ENCODE measurements at places on chromosomes 4 and X.

DNA sequence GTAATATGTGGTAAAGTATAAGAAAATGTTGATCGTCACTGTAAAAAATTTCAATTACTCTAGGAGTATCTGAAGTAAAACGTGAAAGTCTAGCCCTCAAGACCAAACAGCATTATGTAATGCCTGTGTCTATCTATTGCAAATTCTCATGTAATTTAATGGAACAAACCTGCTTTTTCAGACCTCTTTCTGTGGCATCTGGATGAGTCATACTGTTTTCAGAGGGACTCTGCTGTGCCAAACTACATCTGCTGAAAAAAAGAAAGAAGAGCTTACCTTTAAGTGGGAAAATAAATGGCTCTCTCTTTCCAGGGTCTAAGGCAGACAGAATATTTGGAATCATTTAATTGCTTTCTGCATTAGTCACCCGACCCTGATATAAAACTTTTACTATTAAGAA lies 89.8 kb upstream of the ARMCX2 start:
- DNase-seq, result no peak

DNA sequence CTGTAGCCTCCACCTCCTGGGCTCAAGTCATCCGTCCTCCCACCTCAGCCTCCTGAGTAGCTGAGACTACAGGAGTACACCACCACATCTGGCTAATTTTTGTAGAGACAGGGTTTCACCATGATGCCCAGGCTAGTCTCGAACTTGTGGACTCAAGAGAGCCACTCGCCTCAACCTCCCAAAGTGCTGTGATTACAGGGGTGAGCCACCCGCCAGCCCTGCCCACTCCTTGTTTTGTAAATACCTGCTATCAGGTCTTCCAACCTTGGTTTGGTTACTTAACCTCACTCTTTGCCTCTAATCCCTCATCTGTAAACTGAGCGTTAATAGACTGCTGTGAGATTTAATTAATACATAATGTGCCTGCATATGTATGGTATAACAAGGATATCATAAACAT lies 803 bp downstream of the CNGA1 start:
- no peak for DNase-seq

- DNase-seq, result no peak
These were observed 22.3 kb downstream of the NKX1-1 start for GRCh38 chr4:1383728-1384591.

- no peak for DNase-seq
These were observed 739 bp downstream of the SLC49A3 start for GRCh38 chr4:687971-688853.
